ENCODE measurements at places on chromosomes 13 and 19.

GRCh38 chr19:55368701-55369563 is 1.3 kb downstream of the IL11 start:
- no peak for DNase-seq

GRCh38 chr13:94827566-94827965 is 115.2 kb upstream of the SOX21 start:
- DNase-seq: no peak

DNA sequence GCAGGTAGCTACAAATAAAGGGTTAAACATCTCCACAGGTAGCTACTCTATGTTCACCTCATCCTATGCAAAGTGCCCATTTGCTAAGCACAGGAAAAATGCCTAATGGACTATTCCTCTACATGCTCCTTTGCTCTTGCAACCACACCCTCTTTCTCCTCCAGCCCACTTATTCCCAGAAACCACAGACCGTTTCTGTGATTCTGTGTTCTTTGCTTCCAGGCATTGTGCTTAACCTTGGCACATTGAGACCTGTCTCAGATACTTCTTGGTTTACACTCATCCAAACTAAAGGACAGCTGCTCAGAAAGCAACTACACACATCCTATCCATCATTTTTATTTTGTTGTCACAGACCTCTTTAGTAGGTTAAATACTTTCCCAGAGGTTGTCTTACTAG is 785.0 kb upstream of the MIR17HG start:
- no peak for DNase-seq

DNA sequence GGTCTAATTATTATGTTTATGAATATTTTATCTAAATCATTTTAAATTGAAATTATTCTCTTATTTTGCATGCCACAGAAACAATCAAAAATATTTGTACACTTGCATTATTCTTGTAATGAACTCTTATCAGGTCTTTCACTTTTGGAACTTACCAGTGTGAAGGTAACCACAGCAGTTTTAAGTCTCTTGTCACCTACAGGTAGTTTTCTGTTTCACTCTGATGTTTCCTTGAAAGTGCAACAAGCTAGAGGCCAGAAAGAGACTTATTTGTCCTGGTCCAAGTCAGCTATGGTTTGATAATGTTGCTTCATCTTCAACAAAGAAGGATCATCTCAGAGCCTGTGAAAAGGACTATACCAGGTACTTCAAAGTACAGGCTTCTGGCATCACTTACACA is 133.4 kb upstream of the NBEA start:
- DNase-seq: no peak

GRCh38 chr13:46604226-46604990 is 51.4 kb downstream of the LRCH1 start:
- DNase-seq: no peak

- DNase-seq: no peak
These were observed 812.0 kb downstream of the SLITRK5 start for GRCh38 chr13:88483202-88483601.

DNA sequence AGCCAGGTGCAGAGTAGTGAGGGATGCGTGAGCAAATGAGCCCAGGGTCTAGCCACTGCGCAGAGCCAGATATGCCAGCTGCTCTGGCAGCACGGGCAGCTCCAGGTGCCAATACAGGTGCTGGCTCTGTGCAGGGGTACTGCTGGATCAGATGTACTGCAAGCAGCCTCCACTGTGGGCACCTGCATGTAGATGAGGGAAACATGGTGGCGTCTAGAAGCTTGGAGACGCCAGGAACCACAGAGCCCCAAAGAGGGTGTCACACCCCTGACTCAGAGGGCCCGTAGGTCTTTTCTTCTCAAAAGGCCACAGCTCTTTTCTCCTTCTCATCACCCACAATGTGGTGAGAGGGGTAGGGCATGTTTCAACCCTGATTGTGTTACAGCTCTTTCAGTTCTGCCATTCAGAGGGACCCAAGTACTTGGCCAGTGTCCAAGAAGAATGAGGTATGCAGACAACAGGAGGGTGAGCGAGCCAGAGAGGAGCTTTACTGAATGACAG is 244.4 kb upstream of the SLITRK1 start:
- no peak for DNase-seq

GRCh38 chr13:32080328-32080744 is 48.8 kb downstream of the FRY start:
- no peak for DNase-seq

DNA sequence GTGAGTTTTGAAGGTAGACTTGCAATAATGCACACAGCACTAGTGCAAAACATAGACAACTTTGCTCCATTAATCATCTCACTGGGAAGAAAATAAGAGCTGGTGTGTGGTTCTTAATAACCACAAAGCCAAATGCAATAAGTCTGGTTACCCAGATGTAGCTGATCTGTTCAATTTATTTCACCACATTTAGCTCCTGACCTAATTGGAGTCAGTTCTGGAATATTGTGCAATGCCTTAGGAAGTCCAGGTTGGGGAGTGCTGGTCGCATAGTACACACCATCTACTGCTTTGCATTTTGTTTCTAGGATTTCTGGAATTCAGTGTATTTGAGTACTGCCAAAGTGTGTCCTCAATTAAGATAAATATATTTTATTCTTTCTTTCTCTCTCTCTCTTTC is 483.3 kb upstream of the SPRY2 start:
- DNase-seq: no peak

- DNase-seq: peak; percentile 7
These were observed 8.6 kb upstream of the CEACAM6 start for GRCh38 chr19:41746593-41747227.

DNA sequence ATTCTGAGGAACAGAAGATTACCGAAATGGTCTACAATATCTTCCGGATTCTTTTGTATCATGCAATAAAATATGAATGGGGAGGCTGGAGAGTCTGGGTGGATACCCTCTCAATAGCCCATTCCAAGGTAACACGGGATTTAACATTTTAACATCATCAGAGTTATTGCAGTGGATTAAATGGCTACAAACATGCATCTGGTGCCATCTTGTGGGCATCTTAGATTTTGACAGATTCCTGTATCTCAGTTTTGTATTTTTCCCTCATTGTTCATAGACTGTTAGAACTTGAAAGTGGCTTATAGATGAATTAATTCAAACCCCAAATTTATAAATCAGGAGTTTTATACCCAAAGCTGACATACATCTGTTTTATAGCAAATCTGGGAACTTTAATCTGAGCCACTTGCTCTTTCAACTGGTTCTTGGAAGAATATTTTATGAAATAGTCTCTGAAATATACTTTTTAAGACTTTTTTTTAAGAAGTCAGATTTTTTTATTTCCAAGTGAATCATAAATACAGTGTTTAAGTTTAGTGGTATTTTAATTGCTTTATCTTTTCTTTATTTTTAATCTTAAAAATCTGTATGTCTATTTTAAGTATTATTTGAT is 215.2 kb downstream of the NBEA start:
- DNase-seq: no peak

GRCh38 chr19:6587998-6588507 is 2.9 kb downstream of the CD70 start:
- no peak for DNase-seq

GRCh38 chr13:73107970-73108369 is 49.2 kb downstream of the KLF5 start:
- DNase-seq: no peak

DNA sequence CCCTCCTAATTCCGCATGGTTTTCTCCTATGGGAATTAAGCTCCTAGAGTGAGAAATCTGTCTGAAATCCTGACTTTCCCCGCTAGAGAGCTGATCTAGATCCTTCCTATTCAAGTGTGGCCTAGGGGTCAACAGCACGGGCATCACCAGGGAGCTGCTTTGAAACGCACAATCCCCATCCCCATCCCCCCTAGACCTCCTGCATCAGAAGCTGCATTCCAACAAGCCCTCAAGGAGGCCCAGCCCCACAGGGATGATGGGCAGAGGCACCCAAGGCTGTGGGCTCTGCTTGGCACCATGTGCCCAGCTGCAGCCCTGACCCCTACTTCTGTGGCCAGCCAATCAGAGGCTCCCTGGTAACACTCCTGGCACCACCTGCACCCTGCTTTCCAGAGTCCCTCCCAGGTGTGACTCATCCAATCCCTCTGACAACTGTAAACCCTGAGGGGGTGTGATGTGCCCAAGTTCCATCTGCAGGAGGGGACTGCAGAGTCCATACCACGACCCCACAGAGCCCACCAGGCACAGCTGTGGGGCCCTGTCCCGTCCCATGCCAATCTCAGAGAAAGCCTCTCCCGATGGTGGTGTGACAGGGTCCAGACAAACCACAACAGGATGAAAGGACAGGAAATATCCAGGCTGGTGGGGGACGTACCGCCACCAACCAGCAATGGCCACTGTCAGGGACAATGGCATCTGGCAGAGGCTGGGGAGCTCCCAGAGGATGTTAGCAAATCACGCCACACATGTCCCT is 19.8 kb upstream of the SLC35E1 start:
- DNase-seq: no peak

- no peak for DNase-seq
These were observed 500 bp upstream of the IFI30 start for GRCh38 chr19:18173054-18173571.

DNA sequence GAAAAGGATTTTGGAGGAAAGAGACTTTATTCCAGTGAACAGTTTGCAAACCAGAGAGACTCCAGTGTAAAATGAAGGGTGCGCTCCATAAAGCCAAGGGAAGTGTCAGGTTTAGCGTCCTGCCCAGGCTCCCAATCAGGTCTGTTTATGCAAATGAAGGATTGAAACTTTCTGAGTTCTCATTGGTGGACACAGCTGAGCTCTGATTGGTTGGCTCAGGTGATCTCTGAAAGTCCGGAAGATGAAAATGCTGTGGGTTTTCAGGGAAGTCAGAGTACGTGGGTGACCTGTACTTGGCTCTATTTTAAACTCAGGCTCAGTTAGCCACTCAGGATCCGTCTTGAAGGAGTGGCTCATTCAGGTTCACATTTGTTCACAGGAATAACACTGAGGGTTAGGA is 28.7 kb upstream of the CD33 start:
- no peak for DNase-seq

DNA sequence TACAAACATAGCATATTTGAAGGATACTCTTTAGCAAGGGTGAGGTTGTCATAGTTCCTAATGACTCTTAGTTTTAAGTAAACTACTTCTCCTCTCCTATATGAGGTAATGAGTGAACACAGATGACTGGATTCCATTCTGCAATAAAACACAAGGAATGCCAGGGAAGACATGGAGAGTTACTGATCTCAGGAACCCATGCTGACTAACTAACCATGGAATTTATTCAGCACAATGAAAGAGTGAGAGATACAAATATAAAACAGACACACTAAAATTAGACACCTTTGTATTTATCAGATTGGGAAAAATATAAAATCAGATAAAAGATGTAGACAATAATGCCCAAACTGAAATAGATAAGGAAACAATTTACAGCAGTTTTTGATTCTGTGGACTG is 1525.9 kb upstream of the SLC10A2 start:
- no peak for DNase-seq

GRCh38 chr13:41563341-41563983 is 106.1 kb downstream of the RGCC start:
- no peak for DNase-seq

DNA sequence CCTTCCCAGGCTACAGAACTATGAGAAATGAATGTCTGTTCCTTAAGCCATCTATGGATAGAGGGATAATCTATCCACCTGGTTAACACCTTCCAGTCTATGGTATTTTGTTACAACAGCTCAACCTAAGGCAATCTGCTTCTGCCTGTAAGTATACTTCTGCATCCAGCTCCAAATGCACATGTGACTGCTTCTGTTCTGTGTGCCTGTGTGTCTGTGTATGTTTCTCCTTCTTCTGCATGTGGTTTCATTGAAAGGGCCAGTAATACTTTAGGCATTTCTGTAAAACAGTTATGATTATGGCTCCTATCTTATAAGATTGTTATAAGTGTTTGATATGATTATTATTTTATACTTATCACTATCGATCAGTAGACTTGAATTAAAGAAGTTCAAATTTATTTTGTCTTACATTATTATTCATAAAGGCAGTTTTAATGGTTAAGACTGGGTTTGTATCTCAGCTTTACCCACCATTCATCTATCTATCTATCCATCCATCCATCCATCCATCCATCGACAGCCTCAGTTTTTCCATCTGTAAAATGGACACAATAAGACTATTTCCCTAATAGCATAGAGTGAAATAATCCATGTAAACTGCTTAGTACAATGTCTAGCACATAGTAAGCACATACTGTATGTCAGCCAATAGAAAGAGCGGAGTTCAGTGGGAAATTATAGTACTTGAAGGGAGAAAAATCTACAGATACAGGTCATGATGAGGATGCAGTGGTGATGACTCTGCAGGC is 37.5 kb upstream of the TM9SF2 start:
- no peak for DNase-seq

- no peak for DNase-seq
These were observed 16.6 kb downstream of the VRK3 start for GRCh38 chr19:50008532-50008931.

GRCh38 chr19:40465025-40465556 is 454 bp downstream of the BLVRB start:
- peak; percentile 61 for DNase-seq

DNA sequence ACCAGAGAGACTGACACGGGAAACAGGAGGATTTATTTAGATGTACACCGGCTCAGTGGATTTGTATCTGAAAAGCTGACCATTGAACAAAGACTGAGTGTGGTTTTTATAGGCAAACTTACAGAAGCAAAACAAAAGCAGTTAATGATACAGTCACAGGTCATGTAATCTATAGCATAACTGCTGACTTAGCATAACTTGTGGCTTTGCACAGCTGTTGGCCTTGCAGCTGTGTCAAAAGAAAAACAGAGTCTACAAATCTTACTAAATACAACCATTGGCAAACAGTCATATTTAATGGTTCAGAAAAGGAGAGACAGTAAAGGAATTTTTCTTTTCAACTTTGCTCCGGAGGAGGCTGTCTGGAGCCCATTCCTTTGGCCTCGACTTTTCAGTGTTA is 2.3 kb upstream of the ILF3 start:
- DNase-seq: no peak

DNA sequence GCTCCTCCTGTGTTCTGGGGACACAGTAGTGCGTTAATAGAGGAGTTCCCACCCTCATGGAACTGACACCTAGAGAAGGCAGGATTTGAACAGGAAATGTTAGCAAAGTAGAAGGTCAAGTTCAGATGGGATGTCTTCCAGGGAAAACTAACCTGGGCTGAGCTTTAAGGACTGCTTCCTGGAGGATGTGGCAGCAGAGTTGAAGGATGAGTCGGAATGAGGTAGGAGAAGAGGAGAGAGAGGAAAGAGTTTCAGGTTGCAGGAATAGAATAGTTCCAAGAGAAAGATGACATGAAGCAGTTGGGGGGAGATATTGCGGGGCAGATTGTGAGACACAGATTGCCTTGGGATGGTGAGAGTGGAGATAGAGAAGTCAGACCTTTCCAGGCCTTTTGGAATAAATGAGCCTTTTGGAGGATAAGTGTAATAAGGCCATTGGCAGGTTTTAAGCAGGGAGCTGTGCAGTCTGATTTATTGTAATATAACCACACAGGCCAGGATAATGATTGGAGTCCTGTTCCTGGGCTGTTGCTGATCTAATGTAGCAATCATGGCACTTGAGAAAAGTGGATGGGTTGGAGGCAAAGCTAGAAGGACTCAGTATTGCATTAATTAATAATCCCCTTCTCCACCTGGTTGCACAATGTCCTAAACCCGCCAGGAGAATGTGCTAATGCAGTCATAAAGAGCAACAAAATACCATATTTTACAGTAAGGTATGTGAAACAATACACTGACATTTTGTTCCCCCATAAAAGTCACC is 205.4 kb downstream of the SHISA2 start:
- DNase-seq: no peak

Data from GM04504 (cell line).